Glutamatergic neuron (in vitro differentiated cells): ENCODE measurements at places on chromosomes 2 and 18.

DNA sequence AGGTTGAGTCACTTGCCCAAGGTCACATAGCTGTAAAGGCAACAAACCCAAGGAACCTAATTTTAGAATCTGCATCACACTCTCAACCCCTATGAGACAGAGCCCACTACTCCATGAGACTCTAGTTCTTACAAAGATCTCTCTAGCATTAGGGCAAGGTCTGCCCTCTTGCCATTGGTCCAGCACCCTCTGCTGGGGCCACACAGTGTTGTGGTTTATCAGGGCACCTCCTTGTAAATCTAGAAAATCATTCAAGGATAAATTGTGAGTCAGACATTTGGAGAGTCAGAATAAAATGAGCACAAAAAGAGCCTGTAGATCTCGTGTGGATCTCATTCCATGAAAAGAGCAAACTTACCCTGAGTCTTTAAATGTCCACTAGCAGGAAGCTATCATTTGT is 91.2 kb downstream of the SLC8A1 start:
- DNase-seq = no peak

DNA sequence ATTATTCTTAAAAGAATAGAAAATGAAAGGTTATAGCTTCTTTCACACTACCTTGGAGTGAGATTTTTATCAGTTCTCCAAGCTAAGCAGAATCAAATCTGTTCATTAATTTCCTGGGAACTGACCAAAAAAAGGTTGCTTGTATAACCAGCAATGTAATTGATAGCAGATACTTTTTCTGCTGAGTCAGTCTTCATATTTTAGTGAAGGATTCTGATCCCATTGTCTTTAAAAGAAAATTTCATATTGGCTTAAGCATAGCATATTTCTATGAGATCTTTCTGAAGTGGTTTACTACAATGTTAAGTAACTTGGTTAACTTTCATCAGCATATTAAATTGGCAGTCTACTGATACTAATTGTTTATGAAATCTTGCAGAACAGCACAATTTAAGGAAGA is 338.0 kb downstream of the TMX3 start:
- DNase-seq = no peak

- DNase-seq = no peak
These were observed 274.7 kb upstream of the SIX2 start for GRCh38 chr2:45283764-45284620.

- DNase-seq = no peak
These were observed 61.8 kb downstream of the RFTN2 start for GRCh38 chr2:197613509-197613987.

GRCh38 chr2:234198976-234199375 is 148.5 kb downstream of the SPP2 start:
- DNase-seq = no peak

DNA sequence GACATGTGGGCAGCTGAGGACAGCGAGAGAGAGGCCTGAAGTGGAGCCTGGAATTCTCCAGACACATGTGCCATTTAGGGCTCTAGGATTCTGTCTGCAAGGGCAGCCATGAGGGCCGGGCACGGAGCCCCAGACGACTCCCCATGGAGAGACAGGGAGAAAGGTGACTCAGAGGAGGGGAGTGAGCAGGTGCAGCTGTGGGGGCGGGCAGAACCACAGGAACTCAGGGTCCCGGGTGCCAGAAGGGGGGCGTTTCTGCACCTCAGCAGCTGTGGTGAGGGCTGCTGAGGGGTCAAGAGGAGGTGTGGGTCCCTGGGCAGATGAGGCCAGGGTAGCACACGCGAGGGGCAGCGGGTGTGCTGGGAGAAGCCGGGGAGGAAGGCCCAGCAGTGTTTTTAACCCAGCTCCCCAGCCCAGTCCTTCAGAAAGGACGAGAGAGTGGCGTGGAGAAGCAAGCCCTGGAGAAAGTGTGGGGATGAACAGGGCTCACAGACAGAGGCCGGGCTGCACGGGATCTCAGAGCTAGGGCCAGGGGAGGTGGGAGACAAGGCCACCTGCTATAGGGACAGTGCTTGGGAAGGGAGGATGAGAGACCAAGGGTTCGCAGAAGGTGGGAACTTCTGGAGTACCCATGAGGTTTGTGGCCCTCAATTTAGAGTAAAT is 7.6 kb downstream of the GPR17 start:
- no peak for DNase-seq

DNA sequence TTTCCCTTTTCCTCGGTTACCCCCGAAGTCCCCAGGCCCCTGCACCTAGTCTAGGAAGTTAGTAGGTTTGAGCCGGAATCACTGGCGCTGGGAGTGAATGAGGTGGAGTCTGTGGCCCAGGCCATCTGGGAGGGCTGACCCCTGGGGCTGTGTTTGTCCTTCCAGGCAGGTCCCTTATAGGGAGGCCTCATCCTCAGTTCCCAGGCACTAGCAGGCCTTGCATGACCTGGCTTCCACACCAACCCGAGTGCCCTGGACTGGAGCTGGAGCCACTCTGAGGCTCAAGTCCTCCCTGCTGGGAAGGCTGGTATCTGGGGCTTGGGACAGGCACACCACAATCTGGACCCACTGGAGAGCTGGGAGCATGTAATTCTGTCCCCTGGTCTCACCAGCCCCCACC is 111.0 kb downstream of the DYSF start:
- no peak for DNase-seq

DNA sequence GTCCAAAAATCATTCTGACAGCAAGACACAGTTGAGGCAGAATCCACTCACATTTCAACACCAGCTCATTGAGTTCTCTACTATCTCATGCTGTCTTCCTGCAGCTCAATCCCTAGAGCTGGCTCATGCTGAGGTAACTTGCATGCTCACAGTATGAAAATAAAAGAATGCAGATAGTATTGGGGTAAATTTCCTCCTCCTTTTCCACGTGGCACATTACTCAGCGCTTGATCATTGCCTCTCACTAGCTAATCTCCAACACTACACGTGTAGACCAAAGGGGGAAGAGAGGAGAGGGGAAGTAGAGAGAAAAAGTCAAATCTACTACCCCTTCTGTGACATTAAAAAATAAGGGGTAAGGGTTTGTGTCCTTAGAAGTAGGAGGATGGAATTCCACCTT is 300.6 kb downstream of the AFF3 start:
- no peak for DNase-seq

- no peak for DNase-seq
These were observed 102.4 kb downstream of the LDLRAD4 start for GRCh38 chr18:13320891-13321425.

DNA sequence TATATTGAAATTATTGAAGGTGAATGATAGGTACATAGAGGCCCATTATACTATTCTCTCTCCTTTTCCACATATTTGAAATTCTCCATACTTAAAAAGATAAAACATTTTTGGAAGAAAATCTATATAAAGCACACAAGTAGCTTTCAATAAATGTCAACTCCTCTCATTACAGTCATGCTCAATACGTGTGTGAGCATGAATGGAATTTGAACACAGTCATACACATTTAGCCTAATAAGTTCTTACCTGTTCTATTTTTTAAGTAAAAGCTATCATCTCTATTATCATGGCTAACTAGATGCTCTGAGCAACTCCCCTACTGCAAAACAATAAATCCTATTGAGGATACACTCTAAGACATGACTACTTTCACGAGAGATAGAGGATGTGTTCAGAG is 41.9 kb upstream of the SPATS2L start:
- DNase-seq = no peak

- DNase-seq = no peak
These were observed 43.1 kb downstream of the AQP12A start for GRCh38 chr2:240734756-240735155.

DNA sequence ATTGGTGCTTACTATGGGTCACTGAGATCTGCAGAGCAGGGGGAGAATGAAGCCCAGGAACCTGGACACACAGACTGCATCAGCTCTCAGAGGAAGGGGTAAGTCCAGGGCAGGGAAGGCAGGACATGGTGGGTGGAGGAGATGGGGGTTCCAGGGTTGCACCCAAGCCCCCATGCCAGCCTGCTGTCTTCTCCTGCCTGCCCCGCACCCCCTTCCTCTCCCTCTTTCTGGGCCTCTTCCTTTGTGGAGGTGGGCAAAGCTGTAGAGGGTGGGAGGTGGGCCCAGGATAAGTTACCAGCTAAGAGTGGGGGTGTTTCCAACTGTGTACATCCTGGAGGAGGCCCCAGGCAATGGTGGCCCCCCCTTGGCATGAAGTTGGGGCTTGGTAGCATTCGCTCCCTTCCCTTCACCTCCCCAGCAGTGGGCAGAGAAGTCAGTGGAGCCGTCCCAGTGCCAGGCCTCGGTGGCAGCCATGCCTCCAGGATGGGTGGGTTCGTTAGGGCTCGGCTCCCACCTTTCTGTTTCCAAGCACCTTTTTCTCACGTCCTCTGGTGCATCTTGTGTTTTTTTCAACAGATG is 132.2 kb downstream of the CLIP4 start:
- no peak for DNase-seq

- DNase-seq = no peak
These were observed 266.3 kb downstream of the MREG start for GRCh38 chr2:215746887-215747615.

DNA sequence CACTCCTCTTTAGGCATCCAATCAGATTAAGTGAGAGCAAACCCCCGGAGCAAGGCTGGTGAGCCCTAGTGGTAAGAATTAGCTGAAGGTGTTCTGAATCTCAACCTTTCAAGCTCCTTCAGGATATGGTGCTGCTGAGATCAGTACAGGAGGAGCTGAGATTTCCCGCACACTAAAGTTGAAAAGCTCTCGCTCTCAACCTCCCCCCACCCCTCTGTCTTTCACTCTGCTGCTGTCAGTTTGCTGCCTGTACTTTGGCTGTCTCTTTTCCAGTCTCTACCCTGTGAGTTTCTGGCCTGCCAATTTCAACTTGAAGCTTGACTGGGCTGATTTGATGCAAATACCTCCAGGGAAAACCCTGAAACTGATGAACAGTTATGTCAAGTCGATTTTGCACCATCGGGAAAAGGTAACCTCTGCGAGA is 15.7 kb downstream of the ZEB2 start:
- no peak for DNase-seq
